ENCODE measurements at places on chromosomes 6 and 20.

GRCh38 chr6:15495375-15495901 is 167.4 kb downstream of the DTNBP1 start:
- DNase-seq: no peak

GRCh38 chr20:55316753-55317152 is 688.6 kb downstream of the CBLN4 start:
- no peak for DNase-seq

- no peak for DNase-seq
Observed at GRCh38 chr6:1608222-1609040, 1.3 kb upstream of the FOXC1 start.

GRCh38 chr6:138264372-138264880 is 46.1 kb upstream of the PBOV1 start:
- no peak for DNase-seq

DNA sequence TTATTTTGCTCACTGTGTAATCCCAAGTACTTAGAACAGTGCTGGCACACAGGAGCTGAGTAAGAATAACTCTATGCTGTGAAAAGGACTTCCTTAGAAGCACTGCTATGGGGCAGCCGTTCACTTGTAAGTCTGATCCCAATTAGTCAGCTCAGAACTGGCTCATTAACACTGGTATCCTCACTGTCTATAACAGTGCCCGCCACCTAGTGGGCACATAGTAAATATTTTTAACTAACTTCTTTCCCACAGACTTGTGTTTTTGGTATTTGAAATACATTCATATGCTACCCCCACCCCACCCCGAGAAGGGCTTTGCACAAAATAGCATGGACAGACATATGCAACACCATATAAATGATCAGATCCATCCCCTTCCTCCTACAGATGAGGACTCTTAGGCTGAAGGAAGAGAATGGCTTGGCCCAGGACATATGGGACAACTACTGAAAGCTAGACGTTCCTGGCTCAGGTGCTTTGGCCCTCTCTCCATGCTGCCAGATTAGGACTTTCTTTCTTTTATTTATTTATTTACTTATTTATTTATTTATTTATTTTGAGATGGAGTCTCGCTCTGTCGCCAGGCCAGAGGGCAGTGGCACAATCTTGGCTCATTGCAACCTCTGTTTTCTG is 47.1 kb downstream of the DST start:
- peak; percentile 59 for DNase-seq

- DNase-seq: no peak
Observed at GRCh38 chr6:83767033-83767432, 58.1 kb upstream of the SNAP91 start.

DNA sequence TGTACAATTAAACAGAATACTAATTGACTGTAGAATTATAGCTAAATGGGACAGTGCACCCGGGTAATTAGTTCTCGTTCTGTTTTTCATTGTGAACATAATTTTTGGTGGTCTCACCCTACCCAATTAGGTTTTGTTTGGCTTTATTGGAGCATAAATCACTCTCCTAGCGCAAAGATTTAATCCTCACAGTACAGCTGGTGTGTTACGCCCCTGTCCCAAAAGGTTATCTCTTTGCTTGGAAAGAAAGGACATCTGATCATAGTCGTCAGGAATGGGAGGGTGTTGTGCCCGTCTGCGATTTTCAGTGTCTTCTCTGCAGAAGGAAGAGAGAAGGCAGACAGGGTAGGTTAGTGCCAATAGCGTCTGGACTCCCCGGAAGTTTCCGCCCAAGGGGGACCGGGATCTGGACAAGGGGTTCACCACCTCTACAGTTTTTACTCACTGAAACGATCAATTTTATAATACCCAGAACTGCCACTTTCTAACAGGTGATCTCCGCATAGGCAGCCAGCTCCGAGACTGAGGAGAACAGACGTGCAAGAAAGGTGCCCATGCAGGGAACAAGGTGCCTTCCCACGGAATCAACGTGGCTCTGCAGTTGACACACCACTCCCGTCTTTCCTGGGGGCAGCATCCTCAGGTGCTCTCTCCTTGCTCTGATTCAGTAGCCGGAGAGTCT is 617.4 kb upstream of the CDH4 start:
- DNase-seq: no peak

- DNase-seq: no peak
Observed at GRCh38 chr6:118029967-118030366, 122.9 kb downstream of the SLC35F1 start.

- peak; percentile 62 for DNase-seq
Observed at GRCh38 chr6:32883789-32884188, 29.8 kb downstream of the PSMB9 start.

DNA sequence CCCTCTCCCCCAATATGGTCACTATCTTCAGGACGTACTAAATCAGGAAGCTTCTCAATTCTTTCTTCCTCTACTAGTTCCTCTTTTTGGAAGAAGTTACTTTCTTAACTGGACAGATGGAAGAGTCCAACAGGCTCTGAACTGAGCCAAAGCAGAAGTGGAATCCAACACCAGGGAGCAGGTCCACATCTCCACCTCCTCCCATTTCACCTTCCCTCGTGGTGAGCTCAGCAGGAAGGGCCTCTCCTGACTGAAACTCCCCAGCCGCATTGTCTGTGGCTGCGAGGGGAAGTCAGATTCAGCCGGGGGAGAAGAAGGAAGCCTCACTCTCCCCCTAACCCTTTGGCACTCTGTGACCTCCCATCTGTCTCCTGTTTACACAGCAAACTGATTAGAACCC is 63.8 kb upstream of the UST start:
- DNase-seq: no peak

- no peak for DNase-seq
Observed at GRCh38 chr20:11808841-11809240, 108.9 kb upstream of the BTBD3 start.

- DNase-seq: peak; percentile 55
Observed at GRCh38 chr20:23235173-23236027, 115.2 kb upstream of the NXT1 start.

DNA sequence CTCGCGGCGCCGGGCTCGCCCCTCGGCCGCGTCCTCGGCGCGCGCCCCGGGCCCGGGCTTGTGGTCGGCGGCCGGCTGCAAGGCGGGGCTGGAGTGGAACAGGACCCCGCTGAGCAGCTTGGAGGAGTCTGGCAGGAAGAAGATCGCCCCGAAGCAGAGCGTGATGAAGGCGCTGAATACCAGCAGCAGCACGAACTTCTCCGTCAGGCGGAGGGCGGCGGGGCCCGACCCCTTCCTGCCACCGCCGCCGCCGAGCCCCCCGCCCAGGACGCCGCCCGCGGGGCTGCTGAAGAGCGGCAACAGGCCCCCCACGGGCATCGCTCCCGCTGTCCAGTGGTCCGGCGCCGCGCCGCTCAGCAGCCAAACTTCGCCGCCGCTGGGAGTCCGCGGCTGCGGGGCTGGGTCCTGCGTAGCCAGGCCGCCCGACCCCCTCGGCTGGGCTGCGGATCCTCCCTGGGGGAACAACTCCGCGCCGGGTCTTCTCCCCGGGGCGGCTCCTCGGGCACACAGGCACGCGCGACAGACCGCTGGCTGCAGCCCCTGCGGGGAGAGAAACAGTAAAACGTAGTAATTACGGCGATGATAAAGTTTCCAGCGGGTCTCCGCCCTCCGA is 707 bp downstream of the MAN1A1 start:
- peak; percentile 29 for DNase-seq

DNA sequence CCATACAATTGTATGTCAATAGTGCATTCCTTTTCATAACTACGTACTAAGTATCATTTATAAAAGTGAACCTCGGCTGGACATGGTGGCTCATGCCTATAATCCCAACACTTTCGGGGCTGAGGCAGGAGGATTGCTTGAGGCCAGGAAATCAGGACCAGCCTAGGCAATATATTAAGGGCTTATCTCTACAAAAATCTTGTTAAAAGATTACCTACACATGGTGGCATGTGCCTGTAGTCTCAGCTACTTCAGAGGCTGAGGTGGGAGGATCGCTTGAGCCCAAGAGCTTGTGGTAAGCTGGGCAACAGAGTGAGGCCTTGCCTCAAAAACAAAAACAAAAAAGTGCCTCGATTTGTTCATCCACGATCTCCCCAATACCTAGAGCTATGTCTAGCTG is 449.7 kb upstream of the SULF2 start:
- no peak for DNase-seq

- DNase-seq: no peak
Observed at GRCh38 chr6:18489335-18489734, 102.2 kb downstream of the RNF144B start.

DNA sequence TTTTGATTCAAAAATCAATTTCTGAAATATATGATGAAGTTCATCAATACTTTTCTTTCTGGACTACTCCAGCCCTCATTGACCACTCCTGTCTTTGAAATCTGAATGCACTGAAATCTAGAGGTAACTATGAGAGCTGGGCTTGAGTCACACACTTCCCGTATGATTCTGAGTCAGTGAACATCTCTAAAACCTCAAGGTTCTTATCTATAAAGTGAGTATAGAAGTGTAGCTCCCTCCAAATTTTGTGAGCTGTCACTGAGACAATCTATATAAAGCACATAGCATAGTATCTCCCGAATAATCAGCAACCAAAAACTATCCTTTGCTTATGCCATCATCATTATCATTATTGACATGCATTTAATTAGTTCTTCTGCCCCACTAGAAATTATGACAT is 182.4 kb downstream of the TSHZ2 start:
- DNase-seq: peak; percentile 45

DNA sequence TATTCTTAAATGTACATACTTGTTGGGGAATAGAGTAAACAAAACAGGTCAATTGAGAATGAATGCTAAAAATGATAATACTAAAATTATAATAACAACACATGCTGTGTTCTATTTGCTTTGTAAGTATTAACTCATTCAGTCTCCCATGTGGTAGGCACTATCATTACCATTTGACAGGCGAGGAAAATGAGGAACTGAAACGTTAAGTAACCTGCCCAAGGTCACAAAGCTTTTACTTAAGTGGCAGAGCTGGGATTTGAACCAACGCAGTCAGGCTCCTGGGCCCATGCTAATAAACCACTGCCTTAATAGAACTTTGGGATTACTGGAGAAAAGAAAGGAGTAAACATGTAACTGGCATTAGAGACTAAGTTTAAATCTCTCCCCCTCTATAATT is 3.8 kb downstream of the NSFL1C start:
- no peak for DNase-seq

- no peak for DNase-seq
Observed at GRCh38 chr6:124996411-124996810, 34.2 kb downstream of the RNF217 start.

DNA sequence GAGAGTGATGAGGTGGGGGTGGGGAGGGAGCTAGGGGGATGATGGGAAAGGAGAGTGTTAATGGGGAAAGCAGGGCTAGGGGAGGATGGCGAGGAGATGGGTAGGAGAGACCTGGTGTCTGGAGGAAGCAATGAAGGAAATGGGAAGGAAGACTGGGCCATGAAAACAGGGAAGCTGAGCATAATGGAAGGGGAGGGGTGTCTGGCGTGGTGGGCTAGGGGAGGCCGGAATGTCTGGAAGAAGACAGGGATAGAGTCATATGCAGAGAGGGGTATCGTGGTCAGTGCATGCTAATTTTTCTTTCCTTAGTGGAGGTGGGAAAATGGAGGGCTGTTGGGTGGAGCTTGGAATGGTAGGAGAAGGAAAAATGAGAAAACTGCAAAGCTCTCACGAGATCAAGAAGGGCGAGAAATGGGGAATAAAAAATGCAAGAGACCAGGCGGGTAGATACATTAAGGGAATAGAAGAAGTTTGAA is 423 bp downstream of the KLHDC3 start:
- peak; percentile 25 for DNase-seq

DNA sequence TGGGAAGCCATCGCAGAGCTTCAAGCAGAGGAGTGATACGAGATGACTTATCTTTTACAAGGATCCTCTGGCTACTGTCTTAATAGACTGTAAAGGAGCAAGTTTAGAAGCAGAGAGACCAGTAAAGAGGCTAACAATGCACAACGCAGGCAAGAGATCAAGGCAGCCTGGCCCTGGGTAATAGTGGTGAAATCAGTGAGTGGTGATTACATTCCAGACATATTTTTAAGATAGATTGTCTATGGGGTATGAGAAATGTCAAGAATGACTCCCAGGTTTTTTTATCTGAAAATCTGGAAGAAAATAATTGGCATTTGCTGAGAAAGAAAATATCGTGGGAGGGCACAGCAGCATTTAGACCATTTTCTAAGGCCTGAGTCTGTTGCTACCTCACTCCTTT is 213.6 kb upstream of the HTR1E start:
- no peak for DNase-seq

- DNase-seq: no peak
Observed at GRCh38 chr6:137736048-137736818, 130.8 kb upstream of the TNFAIP3 start.

GRCh38 chr20:22341508-22341907 is 242.9 kb downstream of the FOXA2 start:
- DNase-seq: peak; percentile 9

GRCh38 chr6:5115168-5115567 is 30.0 kb downstream of the PPP1R3G start:
- DNase-seq: peak; percentile 12

GRCh38 chr6:39029156-39030011 is 19.2 kb upstream of the GLP1R start:
- DNase-seq: no peak

- no peak for DNase-seq
Observed at GRCh38 chr20:37072293-37073196, 23.3 kb downstream of the RBL1 start.

GRCh38 chr20:2690718-2691117 is 1.9 kb upstream of the EBF4 start:
- DNase-seq: no peak

- no peak for DNase-seq
Observed at GRCh38 chr20:37745553-37745952, 51.7 kb downstream of the CTNNBL1 start.

GRCh38 chr20:59811681-59812171 is 121.7 kb downstream of the SYCP2 start:
- no peak for DNase-seq

DNA sequence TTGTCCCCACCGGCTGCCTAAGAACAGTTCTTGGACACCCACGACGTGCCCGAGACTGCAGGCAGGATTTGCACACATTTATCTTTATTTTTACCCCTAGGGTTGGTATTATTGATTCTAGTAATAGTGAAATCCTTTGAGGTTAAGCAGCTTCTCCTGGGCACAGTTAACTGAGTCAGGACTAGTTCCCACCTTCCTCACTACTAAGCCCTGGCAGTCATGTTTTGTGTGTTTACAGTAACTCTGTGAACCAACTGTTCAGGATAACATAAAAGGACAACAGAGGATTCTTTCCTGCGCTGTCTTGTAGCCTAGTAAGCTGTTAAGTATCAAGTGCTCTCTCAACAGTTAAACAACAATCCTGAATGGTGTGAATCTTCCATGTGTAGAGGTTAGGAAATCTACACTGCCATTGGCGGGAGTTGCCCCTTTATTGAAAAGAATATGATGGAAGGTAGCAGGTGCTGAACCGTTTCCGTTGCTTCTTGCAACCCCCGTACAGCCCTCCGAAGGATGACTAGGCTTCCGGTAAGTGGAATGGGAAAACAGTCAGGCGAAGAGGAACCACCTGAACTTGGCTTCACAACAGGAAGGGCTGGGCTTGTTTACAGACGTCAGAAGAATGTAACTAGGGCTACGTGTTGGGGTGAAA is 979 bp upstream of the SOD2 start:
- DNase-seq: no peak
